ENCODE measurements at places on chromosomes 2 and 18.
A peak's percentile ranks its signal among the peaks of the same experiment; 100 is the strongest.

GRCh38 chr2:215870986-215871385 is 142.4 kb downstream of the MREG start:
- DNase-seq, result no peak

DNA sequence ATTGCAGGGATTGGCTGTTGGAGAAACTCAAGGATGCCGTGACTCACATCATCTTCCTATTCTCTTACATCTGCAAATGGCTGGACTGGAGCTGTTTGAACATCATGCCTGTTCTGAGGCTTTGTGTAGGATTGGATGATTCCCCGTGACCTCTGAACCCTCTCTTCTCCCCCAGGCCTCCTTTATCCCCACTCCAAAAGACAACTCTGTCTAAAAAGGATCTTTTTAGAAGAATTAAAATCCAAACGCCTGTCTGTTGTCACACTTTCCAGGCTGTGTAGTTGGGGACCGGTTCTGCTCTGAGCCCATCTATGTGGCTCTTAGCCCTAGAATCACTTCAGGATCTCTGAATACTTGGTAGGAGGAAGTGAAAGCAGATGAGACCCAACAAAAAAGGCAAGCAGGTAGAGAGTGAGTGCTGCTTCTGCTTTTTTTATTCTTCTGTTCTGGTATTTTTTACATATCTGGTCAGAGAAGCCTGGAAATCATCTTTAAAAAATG is 565 bp downstream of the SP140 start:
- DNase-seq, result no peak

- DNase-seq, result no peak
Measured at GRCh38 chr2:7951001-7951400, 730.9 kb upstream of the ID2 start.

- no peak for DNase-seq
Measured at GRCh38 chr2:188523919-188524318, 232.2 kb downstream of the GULP1 start.

GRCh38 chr2:1585635-1586034 is 158.7 kb downstream of the PXDN start:
- no peak for DNase-seq

DNA sequence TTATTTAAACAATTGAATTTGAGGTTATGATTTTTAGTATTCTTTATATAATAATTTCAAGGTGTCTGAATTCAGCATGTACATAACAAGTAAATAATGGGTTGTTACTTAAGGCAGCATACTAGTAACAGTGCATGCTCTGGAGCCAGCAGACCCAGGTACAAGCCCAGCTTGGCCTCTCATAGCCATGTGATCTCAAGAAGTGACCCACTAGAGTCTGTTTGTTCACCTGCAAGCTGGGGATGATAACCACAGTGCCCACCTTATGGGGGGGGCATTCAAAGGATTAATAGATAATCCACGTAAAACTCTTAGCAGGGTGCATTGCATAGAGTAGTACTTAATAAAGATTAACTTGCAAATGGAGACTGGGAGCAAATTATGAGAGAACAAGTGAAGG is 163.6 kb downstream of the TRABD2A start:
- no peak for DNase-seq

DNA sequence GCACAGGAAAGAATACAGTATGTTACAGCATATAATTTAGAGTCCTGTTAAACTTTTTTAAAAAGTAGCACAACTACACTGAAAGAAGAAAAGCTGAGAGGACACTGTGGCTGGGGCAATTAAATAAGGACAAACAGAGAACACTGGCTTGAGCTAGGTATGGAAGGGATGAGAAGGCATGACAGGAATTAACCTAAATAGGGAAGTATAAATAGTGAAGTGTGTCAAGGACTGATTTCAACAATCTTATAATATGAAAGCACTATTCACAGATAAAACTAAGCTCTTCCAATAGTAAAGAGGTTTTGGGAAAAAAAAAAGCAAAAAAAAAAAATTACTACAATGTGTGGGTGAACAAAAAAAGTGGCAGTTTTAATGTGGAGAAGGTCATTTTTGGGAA is 45.5 kb downstream of the PPP3R1 start:
- DNase-seq, result no peak

GRCh38 chr2:100877555-100877954 is 57.6 kb downstream of the NPAS2 start:
- no peak for DNase-seq

DNA sequence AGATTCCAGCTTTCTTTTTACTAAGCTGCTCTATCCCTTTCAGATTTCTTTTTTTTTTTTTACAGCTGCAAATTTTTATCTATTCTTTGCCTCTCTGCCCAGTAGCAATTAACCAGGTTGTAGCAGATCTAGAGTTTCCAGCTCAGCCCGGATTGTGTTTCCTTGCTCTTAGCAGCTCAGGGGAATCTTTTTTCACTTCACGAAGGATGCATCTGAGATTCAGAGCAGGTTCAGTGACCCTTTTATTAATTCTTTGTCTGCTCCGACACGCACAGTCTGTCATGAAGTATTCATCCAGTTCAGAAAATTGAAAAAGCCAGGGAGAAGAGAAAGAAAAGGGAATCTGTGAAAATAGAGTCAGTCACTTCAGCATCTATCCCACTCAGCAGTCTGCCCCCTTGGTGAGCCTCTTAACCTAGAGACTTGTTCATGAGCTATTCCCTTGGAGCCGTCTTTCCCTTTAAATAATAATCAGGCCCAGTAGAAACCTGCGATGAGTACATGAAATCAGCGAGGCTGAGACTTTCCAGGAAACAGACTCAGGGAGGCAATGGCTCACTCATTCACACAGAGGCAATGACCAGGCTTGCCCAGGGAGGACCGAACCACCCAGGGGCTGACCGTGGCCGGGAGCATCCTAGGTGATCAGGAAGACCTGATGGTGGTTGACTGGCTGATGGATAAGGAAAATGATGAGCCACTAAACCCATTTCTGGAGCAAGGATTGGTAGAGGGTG is 103.4 kb upstream of the ITGA6 start:
- DNase-seq, result no peak

- no peak for DNase-seq
Measured at GRCh38 chr2:129654331-129654730, 325.1 kb upstream of the RAB6C start.

DNA sequence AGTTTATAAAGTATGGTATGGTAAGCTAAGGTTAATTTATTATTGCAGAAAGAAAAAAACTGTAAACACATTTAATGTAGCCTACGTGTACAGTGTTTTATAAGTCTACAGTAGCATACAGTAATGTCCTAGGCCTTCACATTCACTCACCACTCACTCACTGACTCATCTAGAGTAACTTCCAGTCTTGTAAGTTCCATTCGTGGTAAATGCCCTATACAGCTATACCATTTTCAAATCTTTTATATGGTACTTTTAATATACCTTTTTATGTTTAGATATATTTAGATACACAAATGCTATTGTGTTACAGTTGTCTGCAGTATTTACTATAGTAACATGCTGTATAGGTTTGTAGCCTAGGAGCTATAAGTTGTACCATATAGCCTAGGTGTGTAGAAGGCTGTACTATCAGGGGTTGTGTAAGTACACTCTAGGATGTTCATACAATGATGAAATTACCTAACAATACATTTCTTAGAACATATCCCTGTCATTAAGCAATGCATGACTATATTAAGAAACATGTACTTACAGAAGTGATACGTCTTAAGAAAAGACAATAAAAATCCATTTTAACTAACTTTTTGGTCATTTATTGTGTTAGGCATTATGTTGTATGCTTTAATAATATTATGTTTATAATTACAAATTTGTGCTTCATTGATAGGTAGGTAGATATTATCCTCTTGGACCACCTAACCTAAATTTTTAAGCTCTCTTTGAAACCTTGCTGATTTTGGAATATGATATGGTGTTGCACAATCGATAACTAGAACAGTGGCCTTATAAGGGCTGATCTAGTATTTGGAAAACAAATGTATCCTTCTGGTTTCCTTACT is 51.9 kb downstream of the VRK2 start:
- no peak for DNase-seq

DNA sequence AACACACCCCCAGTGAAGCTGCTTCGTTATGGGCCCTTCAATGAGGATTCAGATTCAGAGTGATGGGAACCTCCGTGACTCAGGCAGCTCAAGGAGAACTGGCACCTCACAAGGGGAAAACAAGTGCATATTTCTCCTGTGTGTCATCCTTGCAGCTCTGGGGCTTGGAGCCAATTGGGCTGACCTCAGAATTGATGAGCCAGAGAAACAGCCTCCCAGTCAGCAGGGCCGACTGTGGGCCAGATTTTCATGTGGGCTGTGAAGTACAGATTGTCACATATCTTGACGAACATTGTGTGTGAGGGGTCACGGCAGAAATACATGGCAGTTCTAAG is 189.6 kb upstream of the SP5 start:
- DNase-seq, result no peak

GRCh38 chr2:118881490-118882129 is 34.2 kb upstream of the EN1 start:
- DNase-seq, result peak; percentile 10

DNA sequence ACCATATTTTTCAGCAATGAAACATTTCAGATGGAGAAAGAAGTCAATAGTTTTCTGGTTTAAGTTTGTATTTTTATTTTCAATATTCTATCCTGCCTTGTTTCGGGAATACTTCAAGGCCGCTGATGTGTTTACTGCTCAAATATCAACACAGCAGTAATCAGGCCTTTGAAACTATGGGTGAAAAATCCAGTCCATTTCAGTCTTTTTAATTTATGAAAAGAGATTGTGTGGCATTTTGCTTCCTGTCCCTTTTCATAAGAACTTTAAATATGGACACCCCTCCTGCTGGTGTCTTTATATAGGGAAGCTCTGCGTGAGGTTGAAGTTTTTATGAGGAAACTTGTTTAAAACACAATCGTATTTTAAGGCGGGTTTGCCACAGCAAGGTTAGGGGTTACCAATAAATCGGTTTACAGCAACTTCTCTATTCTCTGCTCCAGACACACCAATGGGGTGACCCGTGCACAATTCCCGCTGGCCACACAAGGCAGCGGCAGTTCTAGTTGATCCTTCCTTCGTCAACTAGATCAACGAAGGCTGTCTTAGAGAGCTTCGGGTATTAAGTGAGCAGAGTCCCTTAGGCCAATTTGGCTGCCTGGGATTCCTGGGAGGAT is 1.2 kb upstream of the TANC1 start:
- DNase-seq, result no peak

DNA sequence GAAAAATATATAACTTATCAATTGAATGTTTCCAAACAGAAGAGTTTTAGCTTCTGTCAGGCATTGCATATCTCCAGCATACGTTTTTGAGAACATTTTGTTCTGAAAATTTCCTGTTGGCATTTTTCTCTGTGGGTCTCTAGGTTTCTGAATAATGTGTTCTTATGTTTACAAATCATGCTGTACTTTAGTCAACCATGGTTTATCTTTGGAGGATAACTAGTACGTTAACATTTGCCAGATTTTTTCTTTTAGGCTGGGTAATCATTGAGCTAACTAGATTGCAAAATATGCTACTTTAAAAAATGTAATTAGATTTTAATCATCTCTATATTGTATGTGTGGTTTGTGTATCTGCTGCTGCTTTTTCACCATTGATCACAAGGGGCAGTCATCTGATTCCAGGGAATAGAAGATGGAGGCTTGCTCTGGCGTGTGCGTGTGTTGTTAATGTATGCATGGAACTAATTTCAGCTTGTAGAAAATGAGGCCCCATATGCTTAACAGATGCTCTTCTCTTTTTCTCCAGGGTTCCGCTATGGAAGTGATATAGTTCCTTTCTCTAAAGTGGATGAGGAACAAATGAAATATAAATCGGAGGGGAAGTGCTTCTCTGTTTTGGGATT is 21.3 kb downstream of the XRCC5 start:
- no peak for DNase-seq

DNA sequence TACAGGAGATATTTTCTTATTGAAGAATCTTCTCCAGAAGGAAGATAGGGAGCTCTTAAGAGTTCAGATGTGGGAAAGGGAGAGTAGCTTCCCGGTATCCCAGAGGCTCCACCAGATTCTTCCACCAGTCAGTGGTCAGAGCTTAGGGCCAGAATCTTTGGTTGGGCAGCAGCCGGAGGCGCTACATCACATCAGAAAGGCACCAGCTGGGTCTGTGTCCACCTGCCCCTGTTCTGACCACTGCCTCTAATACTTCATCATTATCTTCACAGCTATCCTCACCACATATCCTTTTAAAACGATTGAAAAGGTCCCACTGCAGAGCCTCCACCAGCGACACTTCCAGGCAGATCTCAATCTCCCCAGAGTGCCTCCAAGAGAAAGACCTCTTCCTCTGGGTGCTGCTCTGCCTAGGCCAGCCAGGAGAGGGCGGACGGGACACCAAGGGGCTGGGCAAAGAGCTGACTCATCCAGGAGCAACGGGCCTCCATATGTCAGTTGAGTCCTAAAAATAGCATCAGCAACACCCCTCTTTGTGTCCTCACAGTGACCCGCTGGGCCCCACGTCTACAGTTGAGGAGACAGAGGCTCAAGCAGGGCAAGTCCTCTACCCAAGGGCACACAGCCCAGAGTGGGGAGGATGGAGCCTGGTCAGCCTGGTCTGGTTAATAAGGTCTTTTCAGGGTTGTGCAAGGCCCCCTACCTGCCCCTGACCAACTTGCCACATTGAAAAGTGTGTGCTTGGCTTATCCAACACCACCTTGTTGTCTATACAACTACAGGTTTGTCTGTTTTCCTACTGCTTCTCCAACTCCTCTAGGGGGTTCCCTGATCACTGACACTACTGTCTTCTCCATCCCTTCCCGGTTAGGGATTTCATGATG is 81.2 kb downstream of the ADD2 start:
- DNase-seq, result no peak

- DNase-seq, result no peak
Measured at GRCh38 chr2:217798191-217798590, 204.6 kb downstream of the TNS1 start.

DNA sequence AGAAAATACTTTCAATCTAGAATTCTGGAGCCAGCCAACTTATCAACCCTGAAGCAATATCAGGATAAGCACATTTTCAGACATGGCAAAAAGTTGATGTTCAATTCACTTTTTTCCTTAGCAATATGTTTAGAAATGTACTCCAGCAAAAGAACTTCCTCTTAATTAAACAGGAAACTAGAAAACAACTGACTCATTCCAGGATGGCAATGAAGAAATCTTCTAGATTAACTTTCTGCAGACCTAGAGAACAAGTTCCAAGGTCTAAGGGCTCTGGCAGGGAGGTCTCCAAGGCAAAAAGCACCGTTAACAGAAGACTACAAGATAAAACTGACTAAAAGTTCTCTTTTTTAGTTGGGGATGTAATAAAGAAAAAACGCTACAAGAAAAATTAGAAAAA is 69.2 kb upstream of the VWC2L start:
- no peak for DNase-seq

DNA sequence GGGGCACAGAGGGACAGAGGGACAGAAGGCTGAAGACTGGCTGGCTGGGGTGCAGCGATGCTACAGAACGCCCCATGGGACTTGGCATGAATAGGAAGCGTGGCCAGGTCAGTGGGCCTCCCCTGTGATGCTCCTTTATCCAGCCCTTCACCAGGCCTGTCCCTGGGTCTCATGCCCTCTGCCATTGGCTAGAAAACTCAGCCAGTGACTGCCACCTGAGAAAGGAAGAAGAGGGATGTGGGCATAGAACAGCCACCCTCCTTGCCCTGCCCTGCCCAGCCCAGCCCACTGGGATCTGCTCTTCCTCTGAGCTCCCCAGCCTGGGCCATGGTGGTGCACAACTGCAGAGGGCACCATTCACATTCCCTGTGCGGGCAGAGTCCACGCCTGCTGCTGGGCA is 10.5 kb upstream of the LAPTM4A start:
- no peak for DNase-seq

- DNase-seq, result no peak
Measured at GRCh38 chr18:61702007-61702406, 190.8 kb downstream of the RNF152 start.

GRCh38 chr2:38584881-38585280 is 17.8 kb downstream of the HNRNPLL start:
- DNase-seq, result no peak
